ENCODE measurements at places on chromosomes 5 and 9.

- no peak for DNase-seq
Observed at GRCh38 chr5:172474293-172474692, 20.0 kb upstream of the SH3PXD2B start.

DNA sequence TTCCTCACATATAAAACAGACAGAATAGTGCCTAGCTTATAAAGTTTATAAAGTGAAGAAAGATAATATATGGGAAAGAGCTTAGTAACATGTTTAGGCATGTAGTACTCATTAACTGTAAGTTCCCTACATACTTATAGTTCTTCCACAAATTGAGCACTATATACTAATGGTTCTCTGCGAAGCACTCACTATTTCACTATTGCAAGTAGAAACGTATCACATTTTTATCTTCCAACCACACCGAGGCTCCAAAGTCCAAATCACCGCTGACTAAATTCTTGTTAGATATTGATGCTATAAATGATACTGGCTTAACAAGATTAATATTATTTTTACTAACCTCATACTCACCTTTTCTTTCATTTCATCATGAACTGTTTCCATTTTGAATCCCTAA, 61.0 kb downstream of the FBXW11 start:
- no peak for DNase-seq

DNA sequence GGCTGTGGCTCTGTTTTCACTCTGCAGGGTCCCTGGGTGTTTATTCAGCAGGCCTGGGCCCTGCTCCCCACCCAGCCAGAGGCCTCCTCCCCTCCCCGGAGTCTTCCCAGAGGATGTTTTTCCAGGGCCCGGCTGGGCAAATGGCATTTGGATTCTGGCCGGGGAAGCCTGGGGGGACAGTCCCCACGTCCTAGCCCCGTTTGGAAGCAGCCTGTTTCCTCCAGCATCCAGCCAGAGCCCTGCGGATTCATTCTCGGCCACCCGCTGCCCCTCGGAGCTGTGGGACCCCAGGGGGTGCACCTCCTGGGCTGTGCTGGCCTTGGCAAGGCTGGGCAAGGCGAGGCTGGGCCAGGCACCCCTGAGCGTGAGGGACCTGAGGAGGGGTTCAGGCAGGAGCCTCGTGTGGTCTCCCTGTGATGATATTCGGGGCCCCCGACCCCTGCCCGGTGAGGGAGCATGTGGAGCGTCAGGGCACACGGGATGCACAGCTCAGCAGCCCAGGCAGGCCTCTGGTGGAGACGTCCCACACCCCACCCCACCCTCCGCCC, 48.8 kb upstream of the EGFL7 start:
- DNase-seq, result no peak

- DNase-seq, result no peak
Observed at GRCh38 chr5:154059039-154059430, 20.3 kb downstream of the MFAP3 start.

Measured in NCI-H2107 (cell line).